Renal cortical epithelial cell (primary cell): ENCODE measurements at places on chromosomes 6 and 20.
A peak's percentile ranks its signal among the peaks of the same experiment; 100 is the strongest.

DNA sequence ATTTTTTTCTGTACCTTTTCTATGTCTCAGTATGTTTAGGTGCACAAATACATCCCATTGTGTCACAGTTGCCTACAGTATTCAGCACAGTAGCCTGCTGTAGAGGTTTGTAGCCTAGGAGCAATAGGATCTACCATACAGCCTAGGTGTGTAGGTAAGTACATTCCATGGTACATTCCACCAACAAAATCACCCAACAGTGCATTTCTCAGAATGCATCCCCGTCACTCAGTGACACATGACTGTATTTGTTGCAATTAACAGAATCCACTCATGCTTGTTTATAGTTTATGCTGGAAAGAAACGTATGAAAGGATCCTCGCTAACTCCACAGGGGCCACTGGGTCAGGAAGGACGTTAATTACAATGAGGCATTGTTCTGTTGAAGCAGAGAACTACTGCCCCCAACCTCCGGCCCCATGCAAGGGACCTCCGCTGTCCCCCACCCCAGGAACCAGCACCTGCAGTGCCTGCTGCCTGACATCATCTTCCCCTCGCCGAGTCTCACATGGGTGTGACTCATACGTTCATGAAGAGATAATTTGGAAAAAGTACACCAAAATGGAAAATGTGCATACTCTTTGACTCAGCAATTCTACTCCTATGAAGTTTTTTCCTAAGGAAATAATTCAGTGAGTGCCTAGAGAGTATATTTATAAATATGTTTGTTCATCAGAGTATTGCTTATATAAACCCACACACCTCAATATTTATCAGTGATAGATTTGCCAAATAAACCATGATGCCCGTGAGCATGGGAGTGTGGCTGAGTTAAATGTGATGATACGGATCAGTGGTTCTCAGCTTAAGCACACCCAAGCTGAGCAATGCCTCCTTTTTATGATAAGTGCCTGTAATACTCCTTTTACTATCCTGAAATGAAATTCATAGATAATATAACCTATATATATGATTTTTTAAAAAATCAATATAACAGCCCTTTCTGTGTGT lies 156.4 kb upstream of the ECI2 start:
- peak; percentile 41 for DNase-seq

- no peak for DNase-seq
Observed at GRCh38 chr6:101783287-101783686, 389.8 kb downstream of the GRIK2 start.

DNA sequence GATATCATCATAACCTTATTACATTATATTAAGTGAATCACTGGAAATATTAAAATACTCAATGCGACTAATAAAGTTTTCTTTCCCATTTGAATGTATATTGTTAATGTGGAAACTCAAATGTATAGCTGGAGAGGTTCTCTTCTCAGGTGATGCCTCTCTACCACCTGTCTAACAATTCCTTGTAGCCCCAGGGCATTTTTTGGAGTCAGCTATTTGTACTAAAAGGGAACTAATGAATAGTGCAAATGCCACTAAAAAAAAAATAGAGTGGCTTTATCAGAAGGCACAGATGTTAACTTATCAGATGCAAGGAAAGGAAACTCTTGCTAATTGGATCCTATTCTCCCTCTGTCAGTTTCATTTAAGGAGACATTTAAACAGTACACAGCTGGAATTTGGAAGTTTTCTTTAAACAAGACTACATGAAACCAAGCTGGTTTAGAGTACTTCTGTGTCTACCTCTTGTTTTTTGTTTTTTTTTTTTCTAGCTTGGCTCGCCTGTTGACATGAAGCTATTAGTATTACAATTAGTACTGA lies 897.0 kb upstream of the SLC35B3 start:
- no peak for DNase-seq

DNA sequence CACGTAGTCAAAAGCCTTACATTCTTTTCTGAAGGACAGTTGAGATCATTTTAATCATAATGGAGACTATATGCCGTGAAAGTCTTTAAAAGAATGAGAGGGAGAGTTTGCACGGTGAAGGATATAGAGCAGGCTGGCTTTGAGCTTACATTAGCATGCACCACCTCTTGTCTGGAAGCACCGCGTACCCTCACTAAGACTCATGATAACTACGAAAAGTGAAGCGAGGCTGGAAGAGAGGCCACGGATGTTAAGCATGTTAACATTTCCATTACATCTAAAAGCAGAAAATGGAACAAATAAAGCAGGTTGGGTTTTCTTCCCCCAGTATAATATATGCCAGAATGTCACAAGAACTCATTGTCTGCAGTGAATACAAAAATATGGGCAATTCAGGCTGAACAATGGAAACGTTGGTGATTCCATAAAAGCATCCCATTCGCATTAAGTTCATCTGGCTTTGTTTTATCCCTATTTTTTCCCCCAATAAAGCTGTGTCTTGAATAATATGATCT lies 40.6 kb upstream of the NKX2-2 start:
- DNase-seq: no peak

DNA sequence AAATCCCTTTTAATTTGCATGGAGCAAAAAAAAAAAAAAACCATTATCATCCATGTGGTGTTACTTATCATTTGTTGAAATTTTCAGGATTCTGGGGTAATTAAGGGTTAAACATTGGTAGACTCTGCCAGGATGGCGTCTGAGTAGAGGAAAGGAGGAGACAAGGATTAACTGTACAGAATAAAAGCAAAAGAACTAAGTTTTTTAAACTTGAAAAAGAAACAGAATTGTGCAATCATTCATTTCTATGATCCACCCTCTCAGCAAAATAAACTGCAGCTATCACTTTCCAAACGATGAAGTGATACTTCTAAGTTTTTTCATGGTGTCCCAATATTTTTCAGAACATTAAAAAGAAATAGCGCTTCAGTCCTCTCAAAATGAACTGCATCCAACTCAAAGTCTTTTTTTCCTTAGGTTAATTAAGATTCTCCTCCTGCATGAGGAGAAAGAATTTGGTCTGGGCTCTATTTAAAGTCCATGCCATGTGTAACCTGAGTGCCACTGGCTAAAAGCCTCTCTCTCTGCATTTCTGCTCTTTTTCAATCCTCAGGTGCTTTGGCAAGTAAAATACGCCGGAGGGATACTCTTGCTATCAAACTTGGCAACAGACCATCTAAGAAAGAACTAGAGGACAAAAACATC lies 69.5 kb upstream of the LTV1 start:
- no peak for DNase-seq

DNA sequence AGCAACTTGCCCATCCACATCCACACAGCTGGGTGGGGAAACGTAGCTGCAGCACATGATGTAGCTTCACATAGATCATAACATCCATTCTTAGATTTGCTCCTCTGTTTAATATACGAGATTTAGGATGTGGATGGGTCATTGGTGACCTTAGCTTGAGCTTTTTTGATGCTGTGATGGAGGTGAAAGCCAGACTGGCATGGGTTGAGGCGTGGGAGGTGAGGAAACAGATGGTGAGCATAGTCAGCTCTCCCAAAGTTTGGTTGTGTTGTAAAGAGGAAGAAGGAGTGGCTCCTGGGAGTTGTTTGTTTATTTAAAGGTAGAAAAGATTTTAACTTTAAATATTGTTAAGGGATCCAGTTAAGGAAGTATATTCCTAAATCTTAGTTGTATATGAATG lies 5.3 kb downstream of the ARFGEF2 start:
- no peak for DNase-seq

DNA sequence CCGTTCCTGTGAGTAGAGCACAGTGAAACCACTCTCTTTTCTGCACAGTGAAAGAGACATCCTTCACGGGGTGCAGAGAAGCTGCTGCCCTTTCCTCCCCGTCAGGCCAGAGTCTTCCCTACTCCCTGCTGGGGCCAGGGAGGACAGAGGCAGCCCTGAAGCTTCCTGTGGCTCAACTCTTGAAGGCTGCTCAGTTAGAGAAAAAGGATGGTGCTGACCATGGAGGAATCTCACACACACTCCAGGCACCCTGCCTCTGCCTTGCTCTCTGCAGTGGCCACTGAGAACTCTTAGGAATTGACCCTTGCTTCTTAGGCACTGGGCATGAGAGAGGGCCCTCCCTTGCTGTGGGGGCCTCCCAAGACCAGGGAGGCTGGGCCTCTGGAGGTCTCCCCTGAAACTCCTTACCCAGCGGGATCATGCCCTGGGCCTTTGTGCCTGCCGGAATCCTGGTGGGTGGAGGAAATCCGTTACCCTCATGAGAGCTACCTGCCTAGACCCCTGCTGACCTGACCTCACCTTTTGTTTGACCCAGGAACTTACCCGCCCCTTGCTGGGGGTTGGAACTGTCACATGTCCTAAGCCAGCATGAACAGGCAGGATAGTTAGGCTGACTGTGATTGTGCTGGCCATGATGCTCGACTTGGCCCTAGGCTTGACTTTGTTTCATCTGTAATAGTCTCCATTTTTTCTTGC lies 65.0 kb upstream of the CD93 start:
- DNase-seq: no peak

DNA sequence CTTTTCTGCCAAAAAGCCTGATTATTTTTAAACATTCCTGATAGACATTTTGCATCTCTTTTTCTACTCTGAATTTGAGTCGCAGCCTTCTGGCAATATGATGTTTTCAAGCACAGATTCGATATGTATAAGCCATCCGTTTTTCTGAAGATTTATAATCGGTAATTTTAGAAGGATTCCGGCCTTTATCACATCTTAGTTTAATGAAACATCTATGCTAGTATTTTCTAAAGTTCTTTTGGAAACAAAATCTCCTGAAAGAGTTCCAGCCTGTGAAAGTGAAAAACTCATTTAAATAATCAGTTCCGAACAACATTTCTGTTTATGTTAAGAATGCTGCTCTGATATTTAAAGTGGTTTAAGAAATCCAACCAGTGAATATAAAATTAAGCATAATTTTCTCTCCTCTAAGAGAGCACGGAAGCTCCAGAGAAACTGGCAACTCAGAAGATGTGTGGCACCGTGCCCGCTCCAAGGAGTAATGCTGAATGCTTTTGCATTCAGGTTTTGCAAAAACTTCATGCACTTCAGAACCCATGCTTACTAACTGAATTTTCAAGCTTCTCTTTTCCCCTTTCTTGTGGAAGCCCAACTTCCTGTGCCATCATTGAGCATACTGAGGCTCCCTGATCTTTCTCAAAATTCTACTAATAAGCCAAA lies 20.7 kb downstream of the NDUFAF4 start:
- no peak for DNase-seq

DNA sequence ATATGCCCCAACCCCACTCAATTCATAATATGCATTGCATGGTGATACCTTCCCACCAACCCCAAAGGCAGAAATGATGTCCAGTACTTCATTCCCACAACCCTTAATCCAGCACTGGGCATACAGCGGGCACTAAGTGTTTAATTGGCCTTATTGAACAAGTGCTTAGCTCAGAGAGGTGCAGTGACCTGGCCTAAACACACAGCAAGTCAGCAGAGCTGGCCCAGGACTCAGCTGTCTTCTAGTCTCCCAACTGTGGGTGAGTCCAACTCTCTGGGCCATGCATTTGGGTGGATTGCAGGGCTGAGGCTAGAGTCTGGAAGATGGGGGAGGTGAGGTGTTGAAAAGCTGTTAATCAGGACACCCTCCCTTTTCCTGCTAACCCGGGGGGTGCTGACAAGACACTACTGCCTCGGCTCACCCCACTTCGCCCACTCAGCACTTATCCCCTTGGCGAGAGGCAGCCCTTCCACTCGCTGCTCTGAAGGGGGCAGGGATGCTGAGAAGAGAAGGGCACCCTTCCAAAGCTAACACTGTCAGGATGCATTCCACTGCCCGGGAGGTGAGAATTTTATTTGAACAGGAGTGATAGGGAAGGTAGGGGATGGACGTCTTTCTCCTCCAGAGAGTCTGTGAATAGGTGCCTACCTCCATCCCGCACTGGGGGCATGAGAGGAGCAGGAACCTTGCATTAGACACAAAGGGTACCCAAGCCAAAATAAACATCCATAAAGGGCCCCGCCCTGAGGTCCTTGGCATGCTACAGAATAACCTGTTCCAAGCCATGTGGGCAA lies 14.2 kb downstream of the KCNK5 start:
- DNase-seq: peak; percentile 79

GRCh38 chr20:32988008-32988407 lies 16.2 kb downstream of the SUN5 start:
- no peak for DNase-seq

DNA sequence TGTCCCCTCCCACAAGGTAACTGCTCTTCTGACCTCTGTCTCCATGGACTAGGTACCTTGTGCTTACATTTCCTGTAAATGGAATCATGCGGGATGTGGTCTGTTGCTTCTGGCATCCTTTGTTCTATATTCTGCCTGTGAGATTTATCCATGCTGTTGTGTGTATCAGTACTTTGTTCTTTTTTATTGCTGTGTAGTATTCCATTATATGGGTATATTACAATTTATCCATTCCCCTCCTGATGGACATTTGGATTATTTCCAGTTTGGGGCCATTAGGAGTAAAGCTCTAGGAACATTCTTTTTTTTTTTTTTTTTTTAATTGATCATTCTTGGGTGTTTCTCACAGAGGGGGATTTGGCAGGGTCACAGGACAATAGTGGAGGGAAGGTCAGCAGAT lies 3.4 kb downstream of the C2 start:
- no peak for DNase-seq
